ENCODE measurements at places on chromosomes 3 and 15.

GRCh38 chr3:85710490-85710889 lies 751.7 kb downstream of the CADM2 start:
- no peak for DNase-seq

DNA sequence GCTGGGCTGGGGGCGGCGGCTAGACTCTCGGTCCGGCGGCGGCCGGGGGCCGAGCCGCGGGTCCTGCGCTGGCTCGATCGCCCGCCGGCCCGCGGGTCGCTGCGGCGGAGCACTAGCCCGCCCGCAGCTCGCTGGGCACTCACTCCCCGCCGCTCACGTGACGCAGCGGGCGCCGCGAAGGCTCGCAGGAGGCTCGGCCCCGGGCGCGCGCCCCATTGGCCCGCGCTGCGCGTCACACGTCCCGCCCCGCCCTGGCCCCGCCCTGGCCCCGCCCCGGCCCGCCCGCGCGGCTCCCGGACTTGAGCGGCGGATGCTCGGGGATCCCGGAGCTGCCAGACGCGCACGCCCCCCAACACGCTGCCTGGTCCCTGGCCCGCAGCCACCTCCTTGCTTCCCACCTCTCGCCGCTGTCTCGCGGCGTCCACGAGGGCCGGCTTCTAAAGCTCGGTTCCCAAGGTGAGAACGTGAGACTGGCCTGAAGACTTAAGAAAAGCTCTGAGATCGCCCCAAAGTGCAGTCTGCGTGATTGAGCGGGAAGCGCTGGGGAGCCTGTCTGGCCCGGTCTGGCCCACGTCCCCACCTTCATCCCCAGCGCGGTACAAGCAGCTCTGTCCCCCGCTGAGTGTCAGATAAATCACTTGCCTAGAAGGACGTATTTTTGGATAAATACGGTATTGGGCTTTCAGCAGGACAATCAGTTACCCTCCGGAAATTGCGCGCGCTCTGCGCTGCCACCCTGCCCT lies at the start of gene KLF15:
KLF15 (minus strand) TSS at position 114 of the 743 bp plus-strand sequence. CDS start 4,486 bp downstream, outside the sequence.
- no peak for DNase-seq

GRCh38 chr3:49213998-49214397 lies 42.6 kb downstream of the KLHDC8B start:
- DNase-seq, result no peak

DNA sequence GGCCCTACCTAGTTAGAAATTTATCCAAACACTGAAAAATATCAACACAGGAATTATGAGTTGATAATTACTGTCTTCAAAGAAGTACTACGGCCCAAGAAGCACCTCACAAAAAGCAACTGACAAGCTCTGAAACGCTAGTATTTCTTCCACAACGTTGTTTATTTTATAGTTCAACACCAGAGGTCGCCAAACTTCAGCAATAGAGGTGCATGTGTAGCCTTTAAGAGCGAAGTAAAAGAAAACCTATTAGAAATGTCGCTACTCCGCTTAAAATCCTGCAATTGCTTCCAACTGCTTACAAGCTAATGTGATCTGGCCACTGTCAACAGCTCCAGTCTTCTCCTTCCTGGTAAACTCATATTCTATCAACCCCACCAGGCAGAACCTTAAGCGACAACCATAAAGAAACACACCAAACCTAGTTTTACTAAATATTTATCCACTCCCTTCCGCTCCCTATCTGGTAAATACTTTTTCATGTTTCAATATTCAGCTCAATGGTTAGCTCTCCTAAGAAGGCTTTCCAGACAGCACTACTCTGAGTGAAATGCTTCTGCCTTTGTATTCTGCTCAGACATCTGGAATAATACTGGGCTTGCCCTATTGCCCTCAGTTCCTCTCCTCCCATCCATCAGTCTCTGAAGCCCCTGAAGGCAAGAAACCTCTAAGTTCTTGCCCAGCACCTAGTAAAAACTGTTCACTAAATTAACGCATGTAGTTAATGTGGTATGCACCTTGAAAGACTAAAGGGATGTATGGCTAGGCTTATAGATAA lies 110.2 kb downstream of the NR1I2 start:
- DNase-seq, result peak; percentile 59

- DNase-seq, result no peak
Measured at GRCh38 chr3:87313641-87314040, 37.3 kb upstream of the POU1F1 start.

GRCh38 chr3:16770021-16770420 lies 114.7 kb upstream of the PLCL2 start:
- DNase-seq, result no peak

GRCh38 chr3:156298014-156298413 lies 177.6 kb downstream of the KCNAB1 start:
- no peak for DNase-seq

- no peak for DNase-seq
Measured at GRCh38 chr3:18369551-18370185, 55.5 kb downstream of the SATB1 start.

DNA sequence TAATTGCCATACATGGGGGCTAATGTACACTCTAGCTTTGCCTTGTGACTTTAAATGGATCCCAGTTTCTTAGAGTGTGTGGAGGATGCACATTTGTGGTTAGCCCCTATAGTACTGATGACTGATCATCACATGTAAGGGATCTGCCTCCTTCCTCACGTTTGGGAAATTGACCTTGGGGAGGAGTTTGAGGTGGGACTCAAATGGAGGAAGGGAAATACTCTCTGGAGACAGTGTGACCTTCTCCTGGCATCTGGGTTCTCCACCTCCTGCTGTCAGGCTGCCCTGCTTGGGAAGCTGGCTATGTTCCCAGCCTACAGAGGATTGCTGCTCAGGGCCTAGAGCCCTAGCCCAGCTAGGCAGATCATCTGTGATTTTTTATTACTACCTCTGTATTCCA lies 48.7 kb downstream of the PPM1L start:
- peak; percentile 6 for DNase-seq

GRCh38 chr3:35659768-35660167 lies 20.4 kb downstream of the ARPP21 start:
- no peak for DNase-seq

GRCh38 chr3:29286478-29287240 lies 5.8 kb downstream of the RBMS3 start:
- DNase-seq, result no peak

- peak; percentile 10 for DNase-seq
Measured at GRCh38 chr3:126540342-126540849, 16.4 kb downstream of the CHST13 start.

- no peak for DNase-seq
Measured at GRCh38 chr15:80999623-81000036, 1.1 kb upstream of the TLNRD1 start.

GRCh38 chr3:185739264-185739701 lies 85.6 kb downstream of the IGF2BP2 start:
- no peak for DNase-seq

DNA sequence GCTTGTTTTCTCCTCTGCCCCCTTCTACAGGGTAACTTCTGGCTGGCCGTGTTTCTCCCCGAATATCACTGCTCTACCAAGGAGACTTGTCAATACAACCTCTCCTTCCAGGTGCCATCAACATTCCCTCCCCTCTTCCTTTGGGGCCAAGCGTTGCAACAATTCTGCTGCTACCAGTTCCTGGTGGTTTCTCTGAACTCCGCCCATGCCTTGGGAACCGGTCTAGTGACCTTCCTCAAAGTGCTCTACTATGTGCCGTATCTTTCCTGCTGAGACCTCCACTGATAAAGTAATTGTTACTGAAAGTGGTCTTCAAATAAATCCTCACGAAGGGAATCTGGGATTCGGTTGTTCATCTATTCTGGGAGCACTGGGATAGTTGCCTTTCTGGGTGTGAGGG lies 26.2 kb downstream of the PCSK6 start:
- no peak for DNase-seq

DNA sequence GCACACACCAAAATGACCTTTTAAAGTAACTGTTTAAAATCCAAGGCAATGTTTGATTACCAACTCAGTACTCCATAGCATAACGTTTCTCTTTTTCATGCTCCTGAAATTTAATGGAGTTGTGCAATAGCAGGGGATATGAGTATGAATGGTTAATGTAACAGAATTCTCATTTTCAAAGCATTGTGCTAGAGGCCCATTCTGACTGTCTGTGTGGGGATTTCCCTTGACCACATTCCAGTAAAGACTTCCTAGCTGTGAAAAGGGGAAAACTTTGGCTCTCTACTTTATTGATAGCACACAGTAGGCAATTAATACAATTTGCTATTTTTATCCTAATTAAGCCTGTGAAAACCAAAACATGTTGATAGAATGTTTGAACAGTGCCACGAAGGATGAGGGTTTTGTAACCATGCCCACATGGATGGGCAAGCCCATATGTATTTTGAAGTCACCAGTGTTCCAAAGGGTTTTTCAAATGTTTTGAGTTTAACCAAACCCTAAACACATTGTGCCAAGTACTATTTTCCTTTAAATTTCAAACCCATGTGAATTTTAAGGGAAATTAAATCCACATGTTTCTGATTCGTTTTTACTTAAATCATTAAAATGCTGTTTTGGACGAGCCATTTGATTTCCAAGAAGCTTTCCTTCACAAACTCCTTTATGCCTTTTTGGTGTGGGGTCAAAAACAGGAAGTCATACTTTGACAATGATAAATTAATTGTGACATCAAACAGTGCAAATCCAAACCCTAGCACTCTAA lies 261.2 kb downstream of the SHOX2 start:
- no peak for DNase-seq

GRCh38 chr3:134752761-134753461 lies 42.1 kb upstream of the EPHB1 start:
- no peak for DNase-seq

- peak; percentile 84 for DNase-seq
Measured at GRCh38 chr3:150216041-150216811, 191.9 kb upstream of the TSC22D2 start.

Data from smooth muscle cell of the brain vasculature (primary cell).